MV-4-11 (cell line): ENCODE measurements at places on chromosomes 1 and 21.
A peak's percentile ranks its signal among the peaks of the same experiment; 100 is the strongest.

DNA sequence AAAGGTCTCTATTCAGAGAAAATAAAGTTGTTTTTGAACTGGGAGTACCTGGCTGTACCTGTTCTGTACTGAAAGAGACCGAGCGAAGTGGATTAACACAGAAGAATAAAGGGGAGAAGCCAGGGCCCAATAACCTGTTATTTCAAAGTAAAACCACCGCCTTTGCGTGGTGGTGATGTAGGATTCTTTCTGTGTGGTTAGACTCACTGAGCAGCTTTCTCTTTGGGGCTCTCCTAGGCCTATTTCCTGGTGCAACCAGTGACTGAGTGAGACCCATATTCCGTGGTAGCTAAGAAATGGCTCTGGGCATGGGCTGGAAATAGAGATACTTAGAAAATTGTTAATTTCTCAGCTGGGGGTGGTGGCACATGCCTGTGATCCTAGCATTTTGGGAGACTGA is 99.9 kb downstream of the XCL2 start:
- no peak for DNase-seq

- peak; percentile 84 for DNase-seq
These were observed 7.8 kb downstream of the NUAK2 start for GRCh38 chr1:205313563-205314308.

- DNase-seq, result peak; percentile 78
These were observed 25.4 kb downstream of the PTPRC start for GRCh38 chr1:198664068-198664788.

DNA sequence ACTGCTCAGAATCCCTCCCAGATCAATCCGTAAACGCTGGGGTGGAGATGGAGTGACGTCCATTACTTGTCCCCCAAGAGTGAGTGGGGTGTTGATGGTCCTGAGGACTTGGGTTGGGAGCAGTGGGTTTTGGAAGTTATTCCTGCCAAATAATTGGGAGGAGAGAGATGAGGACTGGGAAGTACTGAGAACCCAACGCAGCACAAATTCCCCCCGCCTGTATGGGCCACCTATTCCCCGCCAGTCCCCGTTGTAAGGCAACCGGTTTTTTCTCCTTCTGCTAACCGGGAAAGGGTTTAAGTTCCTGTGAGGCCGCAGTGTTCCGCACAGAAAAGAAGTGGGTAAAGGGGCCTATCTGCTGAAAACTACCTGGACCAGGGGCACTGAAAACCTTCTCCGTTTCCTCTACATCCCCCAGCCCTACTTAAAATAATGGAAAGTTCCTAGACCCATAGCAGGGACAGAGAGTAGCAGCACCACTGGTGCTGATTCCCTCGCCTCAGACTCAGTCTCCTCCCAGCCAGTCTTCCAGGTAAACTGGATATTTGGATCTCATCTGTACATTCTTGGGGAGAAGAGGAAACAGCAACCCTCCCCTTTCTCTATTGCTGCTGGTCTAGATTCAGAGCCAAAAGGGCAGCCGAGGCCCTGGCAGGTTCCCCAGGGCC is 738 bp downstream of the LURAP1 start:
- no peak for DNase-seq

DNA sequence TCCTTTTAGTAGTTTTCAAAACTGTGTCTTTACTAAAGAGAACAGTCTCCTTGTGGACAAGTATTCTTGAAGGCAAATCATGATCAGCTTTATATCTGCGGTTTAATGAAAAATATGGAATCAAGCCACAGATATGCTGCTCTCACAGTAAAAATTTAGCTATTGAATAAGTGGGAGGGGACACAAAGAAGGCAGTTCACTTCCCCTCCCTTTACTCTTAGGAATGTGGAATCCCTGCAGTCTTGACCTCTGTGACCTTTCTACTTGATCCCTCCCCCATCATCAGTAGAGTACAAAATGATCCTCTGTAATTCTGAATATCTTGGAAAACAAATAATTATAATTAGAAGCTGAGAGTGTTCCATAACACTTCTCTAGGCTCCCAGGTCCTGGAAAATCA is 136.7 kb upstream of the HOOK1 start:
- DNase-seq, result no peak

DNA sequence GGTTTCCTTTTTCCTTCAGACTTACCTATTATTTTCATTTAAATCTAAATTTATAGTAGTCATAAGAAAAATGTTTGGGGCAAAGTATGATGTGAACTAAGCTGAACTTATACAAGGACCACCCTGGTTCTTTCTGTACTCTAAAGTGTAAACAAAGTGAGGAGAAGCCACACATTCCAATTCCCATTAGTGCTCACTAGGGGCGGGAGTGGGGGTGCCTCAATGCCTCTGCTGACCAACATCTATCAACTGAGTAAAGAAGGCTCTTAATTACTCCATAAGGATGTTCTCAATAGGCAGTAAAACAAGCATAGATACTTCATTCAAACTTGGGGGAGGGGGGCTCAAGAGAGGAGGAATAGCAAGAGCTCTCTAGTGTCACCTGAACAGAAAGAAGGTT is 151.7 kb downstream of the CDC42BPA start:
- no peak for DNase-seq

DNA sequence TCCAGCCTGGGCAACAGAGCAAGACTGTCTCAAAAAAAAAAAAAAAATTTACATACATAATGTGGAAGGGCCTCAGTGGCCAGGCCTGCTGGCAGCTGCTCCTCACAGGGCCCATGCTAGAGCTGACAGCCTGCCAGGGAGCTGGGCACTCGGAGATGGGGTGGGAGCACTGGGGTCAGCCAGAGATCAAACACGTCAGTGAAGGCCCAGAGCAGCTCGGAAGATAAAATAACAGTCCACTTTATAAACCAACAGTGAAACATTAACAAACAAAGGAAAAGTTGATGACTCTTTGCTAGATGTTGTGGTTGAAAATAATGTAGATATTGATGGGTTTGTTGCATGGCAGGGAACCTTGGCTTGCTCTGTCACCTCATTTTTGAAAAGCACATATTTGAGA is 42.7 kb downstream of the ATP5PF start:
- no peak for DNase-seq

DNA sequence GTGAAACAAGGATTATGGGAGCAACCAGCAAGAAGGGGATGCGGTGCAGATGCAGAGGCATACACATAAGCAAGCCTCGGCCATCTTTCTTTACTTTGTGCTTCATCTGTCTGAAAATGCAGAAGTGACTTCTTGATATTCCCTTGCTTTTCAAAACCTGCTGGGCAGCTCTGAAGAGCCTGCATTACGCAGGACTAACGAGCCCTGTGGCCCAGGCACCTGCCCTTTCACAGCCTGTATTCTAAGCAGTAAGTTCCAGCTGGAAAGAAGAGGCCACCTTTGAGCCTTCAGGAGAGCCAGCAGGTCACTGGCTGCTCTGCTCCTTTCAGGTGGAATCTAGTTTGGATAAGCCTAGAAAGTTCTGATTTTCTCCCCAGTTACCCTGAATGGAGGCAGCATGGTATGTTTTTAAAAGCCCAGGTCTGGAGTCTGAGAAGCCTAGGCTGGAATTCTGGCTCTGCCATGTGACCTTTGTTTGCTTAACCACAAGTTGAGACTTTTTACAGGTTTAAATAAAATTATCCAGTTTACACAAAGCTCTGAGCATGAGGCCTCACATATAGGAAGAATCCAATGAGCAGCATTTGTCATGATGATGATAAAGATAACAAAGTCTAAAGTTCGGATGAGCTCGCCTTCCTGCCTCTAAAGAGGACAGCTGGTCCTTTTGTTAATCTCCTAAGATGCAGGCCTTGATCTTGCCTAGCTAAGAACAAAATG is 122.9 kb downstream of the UBR4 start:
- no peak for DNase-seq

DNA sequence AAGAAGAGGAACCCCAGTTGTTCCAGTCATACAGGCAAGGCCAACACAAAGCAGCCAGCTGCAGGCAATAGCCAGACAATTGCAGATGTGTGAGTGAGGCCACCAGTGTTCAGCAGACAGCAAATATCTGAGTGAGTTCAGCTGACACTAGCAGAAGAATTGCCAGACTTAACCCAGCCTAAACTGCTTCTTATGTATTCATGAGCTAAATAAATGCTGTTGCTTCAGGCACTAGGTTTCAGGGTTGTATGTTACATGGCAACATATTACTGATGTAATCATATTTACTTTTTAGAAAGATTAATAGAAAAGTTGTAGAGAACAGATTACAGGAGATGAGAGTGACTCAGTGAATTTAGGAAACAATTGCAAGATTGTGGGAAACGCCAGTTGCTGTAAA is 129.8 kb upstream of the CHODL start:
- no peak for DNase-seq

- peak; percentile 86 for DNase-seq
These were observed 215.3 kb downstream of the SDCCAG8 start for GRCh38 chr1:243471026-243471685.

- DNase-seq, result no peak
These were observed 542.7 kb upstream of the ADGRL4 start for GRCh38 chr1:79549201-79549600.

- no peak for DNase-seq
These were observed 30.6 kb downstream of the MORN1 start for GRCh38 chr1:2360588-2361364.

DNA sequence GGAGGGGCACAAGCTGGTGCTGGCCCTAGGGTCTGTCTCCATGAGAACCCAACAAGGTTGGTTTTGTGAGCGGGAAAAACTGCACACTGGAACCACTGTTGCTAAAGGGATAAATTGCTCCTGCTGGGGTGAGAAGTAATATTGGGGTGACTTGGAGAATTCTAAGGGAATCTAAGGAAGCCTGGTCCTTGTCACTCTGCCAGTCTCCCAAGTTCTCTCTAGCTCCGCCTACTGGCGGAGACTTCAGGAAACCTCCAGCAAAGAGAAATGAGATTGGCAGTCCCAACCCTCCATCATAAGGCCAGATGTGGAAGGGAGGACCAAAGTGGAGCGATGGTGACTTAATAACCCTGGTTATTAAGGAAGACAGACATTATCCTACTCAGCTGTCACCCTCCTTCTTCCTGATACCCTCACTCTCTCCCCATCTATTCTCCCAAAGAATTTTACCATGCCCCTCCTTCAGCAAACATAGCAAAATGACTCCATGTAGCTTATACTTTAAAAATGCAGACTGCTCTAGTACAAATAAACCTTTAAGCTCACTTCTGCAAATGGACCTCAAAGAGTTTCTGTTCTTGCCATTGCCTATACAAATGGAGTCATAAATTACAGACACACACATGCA is 2.7 kb downstream of the LCE1F start:
- DNase-seq, result peak; percentile 29

DNA sequence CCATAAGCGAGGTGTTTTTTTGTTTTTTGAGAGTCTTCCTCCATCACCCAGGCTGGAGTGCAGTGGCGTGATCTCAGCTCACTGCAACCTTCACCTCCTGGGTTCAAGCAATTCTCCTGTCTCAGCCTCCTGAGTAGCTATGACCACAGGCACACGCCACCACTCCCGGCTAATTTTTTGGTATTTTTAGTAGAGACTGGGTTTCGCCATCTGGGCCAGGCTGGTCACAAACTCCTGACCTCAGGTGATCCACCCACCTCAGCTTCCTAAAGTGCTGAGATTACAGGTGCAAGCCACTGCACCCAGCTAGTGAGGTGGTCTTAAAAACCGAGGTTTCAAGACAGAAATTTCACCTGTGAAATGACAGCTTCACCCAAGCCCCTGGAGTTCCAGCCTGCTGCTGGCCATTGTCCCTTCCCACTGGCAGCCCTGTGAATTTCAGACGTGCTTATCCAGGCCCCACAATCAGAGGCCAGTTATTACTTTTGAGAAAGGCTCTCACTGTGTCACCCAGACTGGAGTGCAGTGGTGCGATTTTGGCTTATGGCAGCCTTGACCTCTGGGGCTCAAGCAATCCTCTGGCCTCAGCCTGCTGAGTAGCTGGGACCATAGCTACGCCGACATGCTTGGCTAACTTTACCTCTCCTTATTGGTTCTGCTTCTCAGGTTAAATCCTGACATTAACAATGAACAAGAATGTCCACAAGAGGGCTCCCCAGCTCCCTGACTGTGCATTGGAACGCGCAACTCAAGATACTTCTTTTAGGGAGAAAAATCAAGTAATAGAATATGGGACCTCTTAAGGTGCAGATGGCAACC is 19.4 kb downstream of the ENO1 start:
- DNase-seq, result peak; percentile 52

GRCh38 chr1:62621907-62622306 is 24.6 kb downstream of the ANGPTL3 start:
- peak; percentile 84 for DNase-seq

GRCh38 chr21:41730367-41730765 is 36.5 kb downstream of the RIPK4 start:
- DNase-seq, result no peak

DNA sequence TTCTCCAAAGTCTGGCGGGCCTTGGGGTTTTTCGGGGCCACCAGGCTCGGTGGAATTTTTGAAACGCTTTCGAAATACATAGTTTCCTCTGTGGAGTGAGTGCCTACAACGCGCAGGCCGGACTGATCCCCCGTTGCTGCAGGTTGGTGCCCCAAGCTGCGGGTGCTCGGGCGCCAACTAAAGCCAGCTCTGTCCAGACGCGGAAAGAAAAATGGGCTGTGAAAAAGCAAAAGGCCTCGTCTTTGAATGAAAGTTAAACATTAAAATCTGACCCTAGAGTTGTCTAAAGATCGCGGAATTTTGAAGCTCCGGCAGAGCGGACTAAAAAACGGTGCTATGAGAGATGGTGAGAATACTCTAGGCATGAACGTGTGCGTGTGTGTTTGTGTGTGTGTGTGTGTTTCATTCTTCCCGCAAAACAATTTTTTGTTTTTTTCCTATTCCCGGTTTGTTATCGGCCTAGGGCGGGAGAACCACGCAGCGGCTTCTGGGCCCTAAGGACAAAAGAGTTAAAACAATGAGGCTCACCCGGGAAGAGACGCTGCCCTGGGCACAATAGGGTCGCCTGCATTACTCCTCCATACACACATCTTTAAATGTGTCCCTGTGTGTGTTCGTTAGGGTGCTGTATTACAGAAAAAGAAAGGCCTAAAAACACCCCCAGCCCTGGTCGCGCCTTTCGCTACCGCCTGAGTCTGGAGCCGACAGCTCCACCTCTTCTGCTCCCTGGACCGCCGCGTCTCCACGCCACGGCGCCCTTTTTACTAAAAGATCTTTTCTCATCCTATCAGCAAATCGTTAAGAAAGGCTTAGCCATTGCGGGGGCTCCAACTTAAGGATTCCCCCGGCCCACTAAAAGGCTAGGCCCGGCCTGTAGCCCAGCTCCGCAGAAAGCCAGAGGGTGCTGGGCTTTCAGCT is 3.2 kb downstream of the TBX15 start:
- no peak for DNase-seq

GRCh38 chr1:234969581-234970400 is 158.8 kb downstream of the TOMM20 start:
- no peak for DNase-seq

DNA sequence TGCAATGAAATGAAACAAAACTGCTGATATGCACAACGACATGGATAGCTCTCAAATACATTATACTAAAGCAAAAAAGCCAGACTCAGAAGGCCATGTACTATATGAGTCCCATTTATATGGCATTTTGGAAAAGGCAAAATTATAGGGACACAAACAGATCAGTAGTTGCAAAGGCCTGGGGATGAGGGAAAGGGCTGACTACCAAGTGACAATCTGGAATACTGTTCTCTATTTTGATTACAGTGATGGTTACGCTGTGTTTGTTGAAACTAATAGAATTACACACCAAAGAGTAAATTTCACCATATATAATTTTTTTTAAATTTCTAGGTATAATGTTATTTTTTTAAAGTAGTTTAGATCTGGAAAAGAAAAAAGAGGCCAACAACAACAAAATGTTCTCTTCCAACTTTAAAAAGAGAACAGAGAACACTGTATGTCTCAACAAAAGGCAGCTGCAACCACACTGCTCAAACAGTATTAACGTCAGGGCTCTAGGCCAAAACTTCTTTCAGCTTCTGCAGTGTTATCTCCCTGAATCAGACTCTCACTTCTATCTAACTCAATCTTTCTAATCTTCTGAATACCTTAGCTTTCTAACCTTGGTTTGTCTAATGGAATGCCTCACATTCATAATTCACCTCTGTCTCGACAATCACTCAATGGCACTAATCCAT is 75.8 kb downstream of the FOXJ3 start:
- peak; percentile 92 for DNase-seq
